Hindlimb muscle (tissue), 1 donor: ENCODE measurements at places on chromosomes 1 and 21. TPM values are rescaled to one million over a fixed set of nuclear protein-coding genes. Genes with fewer than 3 reads are reported as not detected.

- no peak for DNase-seq
Measured at GRCh38 chr1:212004895-212005608, 30.3 kb downstream of the INTS7 start.

DNA sequence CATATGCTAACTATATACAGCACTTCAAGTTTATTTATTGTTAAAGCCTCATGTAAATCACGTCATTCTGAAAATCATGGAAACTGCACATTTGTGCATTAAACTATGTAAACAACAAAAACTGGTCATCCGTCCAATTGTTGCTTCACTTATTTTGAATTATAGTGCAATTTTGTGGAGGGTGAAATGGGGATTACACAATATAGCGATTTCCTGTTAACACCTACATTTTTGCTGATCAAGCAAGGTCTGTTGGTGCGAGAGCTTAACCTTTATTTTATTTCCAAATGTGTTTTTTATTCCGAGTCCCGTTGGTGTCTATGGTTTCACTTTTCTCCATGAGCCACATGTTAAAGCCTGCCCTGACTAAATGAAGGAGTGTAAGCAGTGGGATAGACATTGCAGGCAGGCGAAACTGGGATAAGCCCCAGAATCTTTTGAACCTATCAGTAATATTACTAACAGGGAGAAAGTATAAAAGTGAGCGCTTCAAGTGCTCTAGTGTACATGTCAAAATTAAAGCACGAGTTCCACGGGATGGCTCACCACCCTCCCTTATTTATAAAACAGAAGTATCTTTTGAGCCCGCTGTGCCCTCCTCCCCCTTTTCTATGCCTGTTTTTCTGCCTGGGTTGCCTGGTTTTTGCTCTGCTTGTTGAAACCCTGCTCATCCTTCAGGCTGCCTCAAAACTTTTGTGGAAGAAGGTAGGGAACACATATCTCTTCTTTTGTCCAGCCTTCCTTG, 120.7 kb downstream of the NFIA start:
- no peak for DNase-seq

TNFRSF8 gene
- polyA plus RNA-seq = 0.34 TPM

S1PR1 gene
- 14.0 TPM for polyA plus RNA-seq

PPM1J gene
- 3.8 TPM for polyA plus RNA-seq

COL11A1 gene
- polyA plus RNA-seq = 16.0 TPM
